Activated CD8-positive, alpha-beta memory T cell treated with anti-CD3 and anti-CD28 coated beads for 1 hour (primary cell): ENCODE measurements at places on chromosomes 1 and 21.

- no peak for DNase-seq
Observed at GRCh38 chr1:93687542-93687941, 5.9 kb upstream of the BCAR3 start.

DNA sequence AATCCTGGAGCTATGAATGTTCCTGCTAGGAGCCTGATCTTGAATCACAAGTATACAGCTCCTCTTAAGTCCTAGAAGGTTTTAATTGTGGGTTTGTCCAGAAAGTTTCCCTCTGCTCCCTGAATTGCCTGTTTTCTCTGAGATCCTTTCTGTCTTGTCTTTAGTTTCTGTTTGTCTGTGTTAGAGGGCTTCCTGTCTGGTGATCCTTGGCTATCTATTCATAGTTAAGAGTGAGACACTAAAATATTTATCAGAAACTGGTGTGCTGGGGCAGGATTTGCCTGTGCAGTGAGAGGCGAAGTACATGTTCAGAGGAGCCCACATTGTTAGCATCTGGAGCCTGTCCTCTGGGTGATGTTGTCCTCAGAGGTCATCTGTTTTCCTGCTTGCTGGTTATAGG lies 45.4 kb downstream of the ETS2 start:
- no peak for DNase-seq

GRCh38 chr1:97553971-97554370 lies 366.9 kb downstream of the DPYD start:
- no peak for DNase-seq

DNA sequence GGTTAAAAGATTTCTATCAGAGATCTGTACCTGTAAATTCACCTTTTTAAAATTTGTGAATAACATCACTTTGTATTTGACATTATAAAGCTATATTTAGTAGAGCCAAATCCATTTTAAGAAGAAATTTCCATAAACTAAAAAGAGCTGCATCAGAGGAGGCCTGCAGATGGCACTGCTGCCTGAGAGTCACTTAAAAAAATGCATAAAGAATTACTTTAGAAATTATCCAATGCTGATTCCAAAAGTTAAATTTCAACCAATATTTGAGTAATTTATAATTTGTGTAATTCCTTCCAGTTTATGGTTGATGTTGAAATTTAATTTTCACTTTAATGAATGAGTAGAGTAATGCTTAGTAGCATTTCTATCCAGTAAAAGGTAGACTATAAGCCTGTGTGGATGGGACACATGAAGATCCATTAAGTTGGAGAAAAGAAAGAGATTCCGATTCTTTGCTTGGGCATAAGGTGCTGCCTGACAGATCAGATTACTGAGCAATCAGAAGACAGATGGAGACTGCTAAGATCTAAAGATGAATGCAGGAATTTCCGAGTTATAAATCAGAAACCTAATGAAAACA lies 20.7 kb upstream of the RPE65 start:
- DNase-seq, result no peak

DNA sequence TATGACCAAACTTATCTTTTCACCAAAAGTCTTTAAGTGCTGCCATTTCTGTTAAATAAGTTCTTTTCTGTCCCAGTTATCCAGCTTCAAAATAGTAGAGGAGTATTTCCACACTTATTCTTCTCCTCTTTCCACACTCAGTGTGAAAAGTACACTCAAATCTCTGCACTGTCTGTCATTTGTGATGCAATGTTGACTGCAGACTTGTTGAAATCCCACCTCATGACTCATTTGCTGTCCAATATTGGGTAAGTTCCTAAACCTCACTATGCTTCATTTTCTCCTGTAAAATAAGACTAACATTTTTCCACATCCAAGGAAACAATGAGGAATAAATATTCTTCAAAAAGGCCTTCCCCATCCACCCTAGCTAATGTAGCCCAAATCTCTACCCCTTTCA lies 17.5 kb downstream of the LRRIQ3 start:
- no peak for DNase-seq

GRCh38 chr1:71787699-71788098 lies 494.6 kb downstream of the NEGR1 start:
- DNase-seq, result no peak

DNA sequence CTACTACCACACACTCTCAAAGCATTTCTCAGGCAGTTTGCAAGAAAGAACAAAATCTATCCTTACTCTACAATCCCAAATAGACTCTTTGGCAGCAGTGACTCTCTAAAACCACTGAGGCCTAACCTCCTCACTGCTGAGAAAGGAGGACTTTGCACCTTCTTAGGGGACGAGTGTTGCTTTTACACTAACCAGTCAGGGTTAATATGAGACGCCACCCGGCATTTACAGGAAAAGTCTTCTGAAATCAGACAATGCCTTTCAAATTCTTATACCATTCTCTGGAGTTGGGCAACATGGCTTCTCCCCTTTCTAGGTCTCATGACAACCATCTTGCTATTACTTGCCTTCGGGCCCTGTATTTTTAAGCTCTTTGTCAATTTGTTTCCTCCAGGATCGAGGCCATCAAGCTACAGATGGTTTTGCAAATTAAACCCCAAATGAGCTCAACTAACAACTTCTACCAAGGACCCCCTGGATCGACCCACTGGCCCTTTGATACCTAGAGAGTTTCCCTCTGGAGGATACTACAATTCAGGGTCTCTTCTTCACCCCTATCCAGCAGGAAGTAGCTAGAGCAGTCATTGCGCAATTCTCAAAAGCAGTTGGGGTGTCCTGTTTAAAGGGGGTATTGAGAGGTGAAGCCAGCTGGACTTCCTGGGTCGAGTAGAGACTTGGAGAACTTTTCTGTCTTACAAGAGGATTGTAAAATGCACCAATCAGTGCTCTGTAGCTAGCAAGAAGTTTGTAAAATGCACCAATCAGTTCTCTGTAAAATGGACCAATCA lies 2.0 kb upstream of the FMO4 start:
- no peak for DNase-seq

DNA sequence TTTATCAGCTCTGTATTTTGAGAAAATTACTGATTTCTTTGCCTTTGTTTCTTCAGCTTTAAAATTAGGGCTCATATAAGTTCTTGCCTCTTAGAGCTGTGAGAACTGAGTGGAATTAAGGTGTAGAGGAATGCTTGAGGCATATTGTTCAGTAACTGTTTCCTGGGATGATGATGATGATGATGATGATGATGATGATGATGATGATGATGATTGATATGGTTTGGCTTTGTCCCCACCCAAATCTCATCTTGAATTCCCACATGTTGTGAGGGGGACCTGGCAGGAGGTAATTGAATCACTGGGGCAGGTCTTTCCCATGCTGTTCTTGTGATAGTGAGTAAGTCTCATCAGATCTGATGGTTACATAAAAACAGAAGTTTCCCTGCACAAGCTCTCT lies 118.7 kb downstream of the CHRM3 start:
- DNase-seq, result no peak

DNA sequence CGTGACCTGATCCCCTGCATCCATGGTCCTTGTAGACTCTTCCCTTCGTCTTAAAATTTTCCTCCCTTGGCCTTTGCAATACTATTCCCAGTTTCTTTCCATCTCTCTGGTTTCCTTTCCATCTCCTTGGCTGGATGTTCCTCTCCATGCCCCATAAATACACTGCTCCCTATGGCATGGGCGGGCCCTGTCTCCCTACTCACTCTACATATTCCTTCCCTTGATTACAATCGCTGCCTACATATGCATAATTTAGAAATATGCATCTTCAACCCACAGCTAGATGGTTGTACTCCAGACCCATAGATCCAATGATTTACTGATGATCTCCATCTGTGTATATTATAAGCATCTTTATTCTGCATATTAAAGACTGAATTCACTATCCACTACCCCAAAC lies 405.0 kb downstream of the NTNG1 start:
- no peak for DNase-seq

DNA sequence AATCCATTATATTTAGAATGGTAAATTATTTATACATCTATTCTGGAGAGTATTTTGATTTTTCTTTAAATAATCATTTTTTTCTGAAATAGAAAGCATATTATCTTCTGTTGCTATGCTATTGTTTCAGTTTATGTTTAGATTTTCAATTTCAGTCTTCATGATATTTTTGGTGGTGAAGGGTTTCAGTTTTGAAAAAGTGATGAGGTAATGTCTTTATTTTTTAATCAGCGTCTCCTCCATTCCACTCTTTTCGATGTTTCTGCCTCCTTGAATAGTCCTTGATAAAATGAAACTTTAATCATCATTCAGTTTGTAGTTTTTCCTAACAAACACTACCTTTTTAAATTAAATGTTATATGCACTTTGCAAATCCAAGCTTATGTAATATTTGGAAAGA lies 428.6 kb downstream of the PTPRC start:
- DNase-seq, result no peak

GRCh38 chr1:36359911-36360550 lies 25.7 kb downstream of the STK40 start:
- no peak for DNase-seq

DNA sequence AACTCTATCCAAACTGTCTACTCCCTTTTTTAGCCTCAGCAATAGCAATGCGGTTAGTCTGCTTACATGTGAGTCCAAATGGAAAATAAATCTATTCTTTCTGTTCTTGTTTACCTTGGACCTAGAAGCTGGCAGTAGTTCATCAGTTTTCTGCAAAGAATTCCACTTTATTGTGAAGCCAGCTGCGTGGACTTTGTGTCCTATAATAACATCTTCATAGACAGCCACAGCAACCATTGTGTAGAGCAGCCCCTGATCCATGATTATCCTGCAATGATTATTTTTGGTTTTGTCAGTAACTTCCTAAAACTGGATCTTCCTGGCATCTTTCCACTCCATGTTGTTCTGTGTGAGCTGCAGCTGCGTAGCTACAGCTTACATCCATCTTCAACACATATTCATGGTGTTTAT lies 408.7 kb downstream of the NUF2 start:
- DNase-seq, result no peak

GRCh38 chr1:64215576-64215975 lies 12.2 kb downstream of the UBE2U start:
- no peak for DNase-seq

DNA sequence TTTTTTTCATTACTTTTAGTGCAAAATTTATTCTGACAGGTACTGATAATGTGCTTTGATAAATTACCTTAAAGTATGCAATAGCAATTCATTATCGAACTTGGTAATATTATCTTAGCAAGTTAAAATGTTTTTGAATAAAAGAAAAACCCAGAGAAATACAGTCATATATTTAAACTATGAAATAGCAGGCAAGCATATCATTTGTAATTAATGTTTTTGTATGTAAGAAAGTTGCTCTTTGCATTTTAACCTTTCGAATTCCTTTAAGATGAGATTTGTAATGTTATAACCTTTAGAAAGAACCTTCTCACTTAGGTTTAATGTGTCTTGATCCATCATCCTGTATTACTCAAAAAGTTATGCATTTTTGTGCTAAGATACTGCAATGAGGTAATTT lies 585.6 kb downstream of the PTBP2 start:
- no peak for DNase-seq

DNA sequence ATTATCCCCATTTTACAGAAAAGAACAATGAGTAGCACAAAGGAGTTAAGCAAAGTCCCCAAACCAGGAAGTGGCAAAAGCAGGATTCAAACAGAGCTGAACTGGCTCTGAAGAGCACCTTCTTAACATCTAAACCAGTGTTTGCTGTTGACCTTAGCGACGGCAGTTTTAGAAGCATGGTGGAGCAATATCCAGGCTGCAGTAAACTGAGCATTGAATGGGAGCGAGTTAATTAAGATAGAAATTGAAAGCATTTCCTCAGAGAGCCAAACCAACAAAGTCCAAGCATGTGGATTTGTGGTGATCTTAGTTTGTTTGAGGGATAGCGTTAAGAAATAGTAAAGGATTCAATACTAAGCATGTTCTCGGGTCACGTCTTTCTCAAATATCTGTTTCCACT lies 13.4 kb upstream of the ZNF281 start:
- no peak for DNase-seq

GRCh38 chr1:38941093-38941492 lies 537 bp downstream of the RHBDL2 start:
- DNase-seq, result no peak

DNA sequence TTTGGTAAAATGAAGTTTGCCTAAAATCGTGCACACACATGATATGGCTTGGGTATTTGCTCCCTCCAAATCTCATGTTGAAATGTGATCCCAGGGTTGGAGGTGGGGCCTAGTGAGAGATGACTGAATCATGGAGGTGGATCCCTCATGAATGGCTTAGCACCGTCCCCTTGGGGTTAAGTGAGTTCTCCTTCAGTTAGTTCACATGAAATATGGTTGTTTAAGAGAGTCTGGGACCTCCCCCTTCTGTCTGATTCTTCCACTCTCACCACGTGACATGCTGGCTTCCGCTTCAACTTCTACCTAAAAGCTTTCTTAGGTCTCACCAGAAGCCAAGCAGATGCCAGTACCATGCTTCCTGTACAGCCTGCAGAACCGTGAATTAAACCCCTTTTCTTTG lies 58.4 kb downstream of the SIPA1L2 start:
- DNase-seq, result no peak

DNA sequence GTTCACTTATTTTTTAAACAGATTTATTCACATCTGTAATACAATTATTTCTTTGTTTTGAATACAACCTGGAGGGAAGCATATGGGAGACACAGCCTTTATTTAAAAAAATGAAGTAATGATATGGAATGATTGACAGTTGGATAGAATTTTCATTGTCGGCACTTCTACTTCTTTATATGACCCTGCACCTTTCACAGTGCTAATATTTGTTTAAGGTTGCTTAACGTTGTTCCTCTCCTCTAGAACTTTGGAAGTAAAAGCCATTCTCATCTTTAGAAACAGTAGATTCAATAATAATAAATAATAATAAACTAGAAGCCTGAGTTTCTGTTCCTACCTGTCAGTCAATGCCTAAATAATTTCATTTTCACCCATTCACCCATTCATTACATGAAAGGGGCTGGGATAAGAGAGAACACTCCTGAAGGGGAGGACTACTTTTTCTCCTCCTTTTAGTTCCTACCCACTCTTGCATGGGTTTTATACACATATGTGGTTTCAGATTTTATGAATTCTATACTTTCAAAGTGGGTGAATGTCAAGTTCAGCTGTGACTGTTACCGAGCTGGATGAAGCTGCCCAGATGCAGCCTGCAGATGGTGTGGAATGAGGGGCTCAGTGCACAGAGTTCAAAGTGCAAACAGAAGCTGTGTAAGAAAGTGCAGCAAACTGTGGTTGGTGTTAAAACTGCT lies 9.4 kb downstream of the RUNX1 start:
- DNase-seq, result no peak

GRCh38 chr1:28340221-28340974 lies 11.6 kb downstream of the MED18 start:
- DNase-seq, result no peak

DNA sequence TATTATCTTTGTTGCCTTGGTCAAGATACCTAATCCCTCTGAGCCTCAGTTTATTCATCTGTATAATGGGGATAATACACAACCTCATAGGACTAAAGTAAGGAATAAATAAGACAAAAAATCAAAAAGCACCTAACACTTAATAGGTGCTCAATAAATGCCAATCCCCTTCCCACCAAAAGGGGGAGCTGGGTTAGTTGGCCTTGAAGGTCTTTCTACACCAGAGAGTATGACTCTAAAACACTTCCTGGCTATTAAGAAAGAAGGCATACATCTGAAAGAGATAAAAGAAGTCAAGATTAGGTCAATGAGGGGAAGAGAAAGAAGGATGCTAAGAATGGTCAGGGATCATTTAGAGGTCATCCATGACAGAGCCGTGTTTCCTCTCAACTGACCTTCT lies 11.1 kb downstream of the VSIG8 start:
- no peak for DNase-seq

GRCh38 chr1:237005674-237006073 lies 1.4 kb upstream of the MT1HL1 start:
- no peak for DNase-seq
